Naive thymus-derived CD4-positive, alpha-beta T cell (primary cell): ENCODE measurements at places on chromosomes 2 and 18.

GRCh38 chr2:28395334-28396061 lies 2.8 kb downstream of the FOSL2 start:
- no peak for DNase-seq

- no peak for DNase-seq
These were observed 681.0 kb upstream of the GCFC2 start for GRCh38 chr2:76391678-76392077.

GRCh38 chr2:105857076-105857740 lies 112.5 kb downstream of the NCK2 start:
- DNase-seq, result peak; percentile 25

- DNase-seq, result no peak
These were observed 173.9 kb downstream of the ANAPC1 start for GRCh38 chr2:111710085-111710484.

DNA sequence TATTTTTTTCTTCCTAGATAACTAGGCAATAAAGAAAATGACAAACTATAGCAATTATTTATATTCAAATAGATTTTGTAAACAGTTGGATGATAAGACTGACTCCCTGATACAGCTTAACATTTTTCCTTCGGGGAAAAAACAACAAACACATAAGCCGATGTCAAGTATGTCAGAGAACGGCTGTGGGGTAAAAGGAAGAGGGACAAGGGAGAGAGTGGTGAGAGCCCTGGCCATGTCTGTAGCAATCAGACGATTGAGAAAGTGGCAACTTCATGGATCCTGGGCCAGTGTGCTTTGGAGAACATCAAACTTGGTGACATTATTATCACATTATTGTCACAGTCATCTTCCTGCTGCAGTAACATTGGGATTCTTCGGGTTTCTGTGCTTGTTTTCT lies 65.2 kb downstream of the RNF144A start:
- no peak for DNase-seq

GRCh38 chr2:72156872-72157271 lies 9.2 kb upstream of the CYP26B1 start:
- DNase-seq, result no peak

DNA sequence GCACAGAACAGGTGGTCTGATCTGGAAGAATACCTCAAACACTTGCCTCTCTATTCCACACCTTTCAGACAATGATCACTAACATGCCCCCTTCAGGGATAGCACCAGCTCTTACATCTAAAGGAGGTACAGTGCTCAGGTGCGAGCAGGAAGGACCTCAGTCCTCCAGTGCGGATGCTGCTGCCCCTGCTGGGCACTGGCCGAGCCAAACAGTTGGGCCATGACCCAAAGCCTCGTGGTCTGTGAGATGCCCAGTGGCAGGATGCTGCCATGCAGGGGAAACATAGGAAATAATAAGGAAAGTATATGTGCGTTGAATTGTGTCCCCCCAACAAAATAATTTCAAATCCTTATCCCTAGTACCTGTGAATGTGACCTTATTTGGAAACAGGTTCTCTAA lies 243.7 kb downstream of the NDUFA10 start:
- DNase-seq, result no peak

GRCh38 chr18:22056950-22057349 lies 112.4 kb upstream of the GATA6 start:
- no peak for DNase-seq

DNA sequence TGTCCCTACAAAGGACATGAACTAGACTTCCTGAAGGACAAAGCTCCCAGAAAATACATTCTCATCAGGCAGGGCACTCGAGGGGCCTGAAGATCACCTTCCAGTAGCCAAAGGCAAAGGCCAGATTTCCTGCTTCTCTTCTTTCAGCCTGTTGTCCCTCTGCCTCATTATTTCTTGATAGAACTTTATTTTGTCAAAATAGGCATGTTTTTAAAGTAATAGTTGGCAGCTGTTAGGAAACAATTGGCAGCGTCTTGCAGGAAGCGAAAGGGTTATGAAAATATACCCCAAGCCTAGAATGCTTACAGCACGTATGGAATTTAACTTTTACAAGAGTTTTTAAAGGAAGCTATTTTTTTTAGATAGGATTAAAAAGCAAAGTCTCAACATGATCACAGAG lies 74.9 kb downstream of the LINC00305 start:
- DNase-seq, result no peak

DNA sequence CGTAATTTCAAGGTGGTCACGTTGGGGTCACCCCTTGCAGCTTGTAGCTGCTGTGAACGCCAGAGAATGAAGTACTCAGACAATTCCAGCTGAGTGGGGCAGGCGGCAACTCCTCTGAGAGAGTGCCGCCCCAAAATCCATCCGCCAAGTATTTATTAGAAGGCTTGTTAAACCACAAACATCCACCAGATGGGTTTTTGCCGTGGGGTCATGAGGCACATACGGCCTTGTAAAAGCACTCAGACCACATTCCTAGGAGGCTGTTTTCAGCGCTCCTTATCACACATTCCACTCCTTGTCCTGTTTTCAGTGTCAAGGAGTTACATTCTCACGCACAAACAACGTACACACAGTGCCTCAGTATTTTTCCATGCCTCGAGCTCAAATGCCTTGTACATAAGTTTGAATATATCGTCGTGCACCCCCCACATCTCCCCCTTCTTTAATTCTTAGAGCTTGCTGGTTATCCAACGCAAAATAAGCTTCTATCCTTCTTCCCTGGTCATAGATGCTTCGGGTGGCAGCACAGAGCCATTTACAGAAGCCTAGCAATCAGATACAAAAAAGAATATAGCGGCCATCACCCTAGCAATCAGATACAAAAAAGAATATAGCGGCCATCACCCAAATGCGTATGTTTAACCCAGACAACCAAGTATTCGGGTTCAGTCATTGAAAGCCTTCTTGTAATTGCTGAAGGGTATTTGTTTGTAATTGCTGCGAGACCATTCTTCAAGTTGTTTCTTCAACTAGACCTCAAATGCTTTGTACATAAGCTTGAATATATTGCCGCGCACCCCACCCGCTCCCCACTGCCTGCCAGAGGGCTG lies 7.3 kb downstream of the ALPP start:
- no peak for DNase-seq

GRCh38 chr18:59665057-59666006 lies 31.9 kb downstream of the CCBE1 start:
- no peak for DNase-seq

DNA sequence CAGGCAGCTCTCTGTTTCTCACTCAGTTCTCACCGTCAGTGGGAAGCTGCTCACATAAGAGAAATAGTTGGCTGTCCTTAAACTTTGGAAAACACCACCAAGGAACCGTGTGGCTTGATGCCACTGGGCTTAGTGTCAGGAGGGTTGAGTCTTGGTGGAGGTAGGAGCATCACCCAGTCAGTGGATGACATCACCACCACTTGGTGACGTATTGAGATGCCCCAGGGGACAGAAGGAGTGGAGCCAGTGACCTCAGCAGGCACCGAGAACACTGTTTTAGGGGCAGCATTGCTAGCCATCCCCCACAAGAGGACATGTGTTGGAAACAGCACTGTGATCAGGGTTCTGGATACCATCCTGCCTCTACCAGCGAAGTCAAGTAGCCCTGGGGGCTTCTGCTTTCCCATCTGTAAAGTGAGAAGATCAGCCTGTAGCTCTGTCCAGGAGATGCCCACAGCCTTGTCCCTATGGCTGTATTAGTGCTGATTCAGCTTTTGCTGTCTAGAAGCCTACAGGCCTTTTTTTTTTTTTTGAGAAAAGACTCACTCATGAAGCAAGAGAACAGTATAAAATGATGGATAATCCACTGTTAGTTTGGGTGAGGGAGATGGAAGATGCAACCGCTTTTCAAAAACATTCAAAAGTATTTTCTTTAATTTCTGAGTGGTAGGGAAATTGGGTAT lies 66.2 kb downstream of the TSN start:
- no peak for DNase-seq

GRCh38 chr2:65103013-65103715 lies 26.7 kb downstream of the RAB1A start:
- DNase-seq, result no peak

DNA sequence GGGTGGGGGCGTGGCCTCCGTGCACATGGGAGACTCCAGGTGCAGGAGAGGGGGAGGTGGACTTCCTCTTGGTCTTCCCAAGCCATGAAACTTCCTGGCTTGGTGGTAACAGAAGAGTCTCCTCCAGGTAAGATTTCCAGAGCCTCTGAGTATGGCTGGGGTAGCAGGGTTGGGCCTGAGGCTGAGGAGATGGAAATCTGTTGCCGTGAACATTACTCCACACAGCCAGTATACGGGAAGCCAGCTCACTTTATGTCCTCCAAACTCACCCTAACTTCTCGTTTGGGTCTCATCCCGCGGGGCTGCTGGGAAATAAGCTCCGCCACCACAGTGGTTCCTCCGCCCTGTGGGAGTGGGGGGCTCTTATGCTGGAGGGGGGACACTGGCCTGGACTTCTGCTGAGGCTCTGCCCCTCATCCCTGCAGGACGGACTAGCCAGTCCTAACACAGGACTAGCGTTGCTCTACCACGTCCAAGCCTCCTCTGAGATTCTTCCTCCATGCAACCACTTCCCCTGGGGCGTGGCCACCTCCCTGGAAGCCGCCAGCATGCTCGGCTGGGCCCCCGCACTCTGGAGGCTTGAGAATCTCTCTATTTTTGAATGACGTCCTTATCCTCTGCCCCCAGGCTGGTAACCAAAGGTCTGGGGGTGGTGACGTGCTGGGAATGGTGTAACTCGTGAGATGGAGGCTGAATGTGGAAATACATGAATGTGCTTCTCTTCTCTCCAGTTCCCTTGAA lies 777 bp upstream of the RAB17 start:
- DNase-seq, result no peak

GRCh38 chr2:188391354-188391753 lies 99.7 kb downstream of the GULP1 start:
- DNase-seq, result no peak

- no peak for DNase-seq
These were observed 27.9 kb downstream of the PXDN start for GRCh38 chr2:1716441-1716840.

DNA sequence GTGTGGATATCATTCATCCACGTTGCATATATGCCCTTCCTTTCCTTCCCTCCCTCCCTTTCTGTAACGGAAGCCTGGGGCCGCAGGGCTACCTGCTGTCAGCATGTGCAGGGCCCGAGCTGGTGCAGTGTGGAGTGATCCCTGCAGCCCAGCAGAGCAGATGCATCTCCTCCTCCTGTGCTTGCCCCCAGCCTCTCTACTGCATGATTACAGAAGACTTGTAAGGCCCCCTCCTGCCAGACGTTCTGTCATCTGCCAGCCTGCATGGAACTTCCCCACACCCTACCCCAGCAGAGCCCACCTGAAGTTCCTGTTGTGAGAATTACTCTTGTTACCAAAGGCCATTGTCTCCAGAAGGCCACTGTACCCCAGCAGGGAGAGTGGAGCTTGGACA lies 67.5 kb upstream of the FOSL2 start:
- no peak for DNase-seq

DNA sequence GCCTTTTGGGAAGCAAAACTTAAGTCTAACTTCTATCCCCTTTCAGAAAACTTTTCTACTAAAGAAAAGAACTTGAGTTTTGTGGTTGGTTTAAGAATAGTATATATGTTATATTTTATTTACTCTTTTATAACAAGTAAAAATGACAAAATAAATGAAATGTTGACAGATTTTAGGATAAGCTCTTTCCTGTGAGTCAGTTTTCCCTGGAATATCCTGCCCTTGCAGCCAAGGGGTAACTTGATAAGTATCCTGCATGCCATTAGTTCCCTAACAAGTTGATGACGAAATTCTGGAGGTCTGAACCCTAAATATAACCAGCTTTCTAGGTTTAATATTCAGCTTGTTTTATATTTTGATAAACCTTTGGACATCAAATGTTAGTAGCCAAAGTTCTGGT lies 7.3 kb upstream of the HTR2B start:
- no peak for DNase-seq

- no peak for DNase-seq
These were observed 225.0 kb downstream of the TTC32 start for GRCh38 chr2:19676770-19677169.

- DNase-seq, result no peak
These were observed 3.6 kb downstream of the FZD5 start for GRCh38 chr2:207766041-207766551.

- DNase-seq, result no peak
These were observed 305.2 kb downstream of the TXNL1 start for GRCh38 chr18:56333146-56333545.

- no peak for DNase-seq
These were observed 28.7 kb downstream of the CCDC141 start for GRCh38 chr2:179021258-179021657.

DNA sequence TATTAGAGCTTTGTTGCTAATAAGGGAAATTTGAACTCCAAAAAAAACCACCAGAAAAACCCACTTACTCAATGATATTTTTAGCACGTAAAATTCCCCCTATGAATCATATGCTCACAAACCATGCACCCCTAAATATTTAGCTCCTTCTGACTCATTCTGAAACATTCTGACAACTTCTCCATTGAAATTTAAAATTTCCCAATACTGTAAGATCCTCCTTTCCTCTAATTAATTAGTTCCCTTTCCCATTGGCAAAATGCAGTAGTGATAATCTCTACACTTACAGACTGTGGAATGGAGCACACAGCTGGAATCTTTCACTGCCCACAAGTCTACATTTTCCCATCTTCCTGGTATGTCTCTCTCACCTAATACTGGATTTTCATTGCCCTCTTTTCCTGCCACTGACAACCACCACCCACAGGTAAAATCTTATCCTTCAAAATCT lies 215.8 kb upstream of the ACVR2A start:
- no peak for DNase-seq

GRCh38 chr2:109637749-109638570 lies 23.8 kb downstream of the SOWAHC start:
- no peak for DNase-seq

DNA sequence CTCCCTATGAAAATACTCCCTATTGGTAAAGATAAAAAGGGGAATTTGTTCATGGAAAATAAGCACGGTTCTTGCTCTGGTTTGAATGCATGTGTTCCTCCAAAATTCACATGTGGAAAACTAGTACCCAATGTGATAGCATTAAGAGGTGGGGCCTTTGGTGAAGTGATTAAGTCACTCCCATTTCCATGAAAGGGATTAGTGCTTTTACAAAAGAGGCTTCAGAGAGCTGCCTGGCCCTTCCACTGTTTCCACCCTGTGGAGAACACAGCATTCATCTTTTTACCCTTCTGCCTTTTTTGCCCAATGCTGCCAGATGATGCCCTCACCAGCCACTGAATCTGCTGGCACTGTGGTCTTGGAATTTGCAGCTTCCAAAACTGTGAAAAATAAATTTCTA lies 666.8 kb downstream of the ARHGAP15 start:
- no peak for DNase-seq

- DNase-seq, result no peak
These were observed 43.0 kb upstream of the CHMP1B start for GRCh38 chr18:11808001-11808855.

DNA sequence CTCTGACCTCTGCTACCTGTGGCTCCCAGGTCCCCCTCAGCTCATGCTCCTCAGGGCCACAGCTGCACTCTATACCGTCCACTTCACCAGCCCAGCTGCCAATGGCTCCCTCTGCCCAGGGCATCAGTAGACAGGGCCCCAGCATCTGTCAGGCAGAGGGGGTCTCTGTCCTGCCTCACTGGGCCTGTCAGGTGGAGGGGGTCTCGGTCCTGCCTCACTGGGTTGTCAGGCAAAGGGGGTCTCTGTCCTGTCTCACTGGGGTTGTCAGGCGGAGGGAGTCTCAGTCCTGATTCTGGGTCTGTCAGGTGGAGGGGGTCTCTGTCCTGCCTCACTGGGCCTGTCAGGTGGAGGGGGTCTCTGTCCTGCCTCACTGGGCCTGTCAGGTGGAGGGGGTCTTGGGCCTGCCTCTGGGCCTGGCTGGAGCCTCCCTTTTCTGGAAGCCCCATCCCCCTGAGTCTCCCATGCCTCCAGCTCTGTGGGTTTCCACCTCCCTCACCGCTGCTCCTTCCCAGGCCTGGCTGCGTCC lies 19.9 kb downstream of the SNORC start:
- DNase-seq, result no peak

- no peak for DNase-seq
These were observed 148.4 kb upstream of the SPRED2 start for GRCh38 chr2:65580824-65581223.
